ENCODE measurements at places on chromosomes 2 and 18.
A peak's percentile ranks its signal among the peaks of the same experiment; 100 is the strongest.

DNA sequence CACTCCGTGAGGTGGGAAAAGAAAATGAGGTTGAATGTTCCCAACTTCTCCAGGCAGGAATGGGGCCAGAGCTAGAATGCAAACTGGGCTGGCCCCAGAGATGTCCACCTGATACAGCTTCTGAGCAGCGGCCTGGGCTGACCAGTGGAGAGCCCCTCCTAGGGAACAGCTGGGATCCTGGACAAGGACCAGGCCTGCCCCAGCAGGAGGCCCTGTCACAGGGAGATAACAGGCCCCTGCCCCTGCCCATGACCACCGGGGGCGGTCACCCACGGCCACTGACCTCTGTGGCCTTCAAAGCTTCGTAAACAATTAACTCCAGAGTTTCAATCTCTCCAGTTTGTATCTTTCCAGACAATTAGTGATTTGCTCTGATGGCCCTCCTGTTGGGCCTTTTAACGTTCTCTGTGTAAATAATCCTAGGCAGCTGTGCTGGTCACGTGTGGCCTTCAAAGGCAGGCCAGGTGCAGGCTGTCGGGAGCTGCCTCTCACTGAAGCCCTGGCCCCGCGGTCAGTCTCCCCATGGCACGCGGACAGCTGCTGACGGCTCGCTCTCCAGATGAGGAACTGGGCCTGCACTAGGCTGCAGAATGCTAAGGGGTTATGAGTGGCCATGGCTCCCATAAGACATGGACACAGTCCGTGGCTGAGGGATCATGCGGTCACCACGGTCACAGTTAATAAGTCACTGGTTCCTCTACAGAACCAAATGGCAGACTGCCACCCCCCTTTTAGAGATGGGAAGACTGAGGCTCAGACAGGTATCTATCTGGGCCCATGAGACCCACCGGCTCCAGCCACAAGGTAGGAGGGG is 9.2 kb downstream of the HS6ST1 start:
- DNase-seq = peak; percentile 92

GRCh38 chr2:196987649-196988364 is 61.3 kb upstream of the PGAP1 start:
- peak; percentile 92 for DNase-seq

GRCh38 chr2:171541202-171541887 is 19.1 kb downstream of the CYBRD1 start:
- peak; percentile 68 for DNase-seq

GRCh38 chr2:232524771-232525170 is 1.2 kb upstream of the CHRND start:
- DNase-seq = no peak

DNA sequence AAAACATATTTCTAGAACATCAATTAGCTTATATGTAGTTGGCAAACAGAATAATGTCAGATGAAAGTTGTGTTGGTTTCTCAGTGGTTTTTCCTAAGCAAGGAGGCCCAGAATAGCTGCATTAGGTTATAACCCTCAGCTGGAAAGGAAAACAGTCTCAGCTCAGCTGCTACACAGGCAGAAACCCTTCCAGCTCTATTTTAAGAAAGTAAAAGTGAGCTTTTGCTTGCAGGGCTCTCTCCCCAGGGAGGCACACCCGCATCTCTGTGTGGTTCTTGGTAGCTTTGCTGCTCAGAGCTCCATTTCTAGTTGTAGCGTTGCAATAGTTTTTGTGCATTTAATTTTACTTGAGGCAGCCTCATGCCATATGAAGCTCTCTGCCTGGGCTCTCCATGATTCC is 54.6 kb downstream of the PIKFYVE start:
- DNase-seq = no peak

DNA sequence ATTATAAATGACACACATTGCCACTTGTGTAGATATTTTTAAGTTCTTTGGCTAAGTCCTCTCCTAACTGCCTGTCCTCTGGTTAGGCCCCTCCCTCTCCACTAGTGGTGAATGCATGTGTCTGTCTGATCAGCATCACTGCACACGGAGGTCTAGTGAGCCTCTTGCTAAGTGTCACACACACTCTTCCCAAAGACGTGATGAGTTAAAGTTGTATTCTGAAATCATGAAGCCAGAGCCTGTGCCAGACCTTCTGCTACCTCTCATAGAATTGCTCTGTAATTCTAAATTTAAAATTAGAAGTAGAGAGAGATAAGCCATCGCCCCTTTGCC is 41.3 kb downstream of the RALB start:
- DNase-seq = no peak

DNA sequence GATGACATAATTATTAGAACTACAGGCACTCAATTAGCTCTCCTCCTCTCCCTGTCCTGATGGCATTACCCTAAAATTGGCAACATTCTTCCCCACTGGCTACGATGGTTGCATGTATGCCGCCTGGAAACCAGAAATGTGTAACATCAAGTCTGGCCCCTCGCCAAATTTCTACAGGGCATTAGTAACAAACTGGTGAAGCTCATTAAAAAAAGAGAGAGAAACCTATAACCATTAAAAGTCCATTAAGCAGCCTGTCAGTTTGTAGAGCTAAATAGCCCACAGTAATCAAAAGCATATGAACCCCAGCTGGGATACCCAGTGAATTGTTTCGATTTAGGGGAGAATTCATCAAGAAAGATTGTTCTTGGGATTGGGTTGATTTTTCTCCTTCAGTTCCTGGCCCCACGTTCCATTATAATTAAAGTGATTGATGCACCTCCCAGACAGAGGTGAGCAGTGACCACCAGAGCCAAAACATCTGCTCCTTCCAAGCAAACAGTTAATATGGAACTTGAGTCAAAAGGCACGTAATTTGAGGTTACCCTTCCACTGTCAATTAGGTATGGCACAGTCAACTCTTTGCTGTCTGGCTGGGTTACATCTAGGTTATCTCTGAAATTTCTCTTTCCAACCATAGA is 208.6 kb downstream of the C1D start:
- DNase-seq = no peak

DNA sequence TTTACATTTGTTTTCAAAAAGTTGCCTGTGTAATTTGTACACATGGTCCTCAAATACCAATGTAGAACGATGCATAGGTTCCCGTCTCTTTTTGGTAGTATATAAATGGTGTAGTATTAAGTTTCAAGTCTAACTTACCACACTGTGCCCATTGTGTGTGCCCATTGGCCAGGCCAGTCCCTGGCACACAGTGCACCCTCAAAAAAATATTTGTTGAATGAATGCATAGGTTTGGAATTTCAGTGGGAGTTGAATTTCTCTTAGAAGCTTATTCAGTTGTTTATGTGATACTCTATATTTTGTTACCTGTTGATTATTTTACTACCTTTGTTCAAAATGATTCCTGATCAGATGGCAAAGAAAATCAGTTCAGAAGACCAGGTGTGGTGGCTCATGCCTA is 30.1 kb downstream of the IDH1 start:
- DNase-seq = no peak

DNA sequence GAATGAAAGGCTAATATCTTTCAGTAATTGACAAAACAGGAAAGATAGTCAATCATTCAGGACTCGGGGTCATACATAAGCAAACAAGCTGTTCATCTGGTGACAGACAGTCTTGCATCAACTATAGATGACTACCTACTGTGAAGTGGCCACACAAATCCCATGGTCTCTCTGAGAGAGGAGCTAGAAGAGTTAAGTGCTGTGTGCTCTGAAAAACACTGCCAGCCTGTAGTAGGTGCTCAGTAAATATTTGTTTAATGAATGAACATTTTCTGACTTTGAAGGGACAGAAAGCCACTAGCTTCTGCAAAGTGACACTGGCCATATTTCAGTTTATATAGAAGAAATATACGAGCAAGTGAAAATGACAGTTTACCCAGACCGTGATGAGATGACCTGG is 184.0 kb upstream of the CHAC2 start:
- peak; percentile 89 for DNase-seq

DNA sequence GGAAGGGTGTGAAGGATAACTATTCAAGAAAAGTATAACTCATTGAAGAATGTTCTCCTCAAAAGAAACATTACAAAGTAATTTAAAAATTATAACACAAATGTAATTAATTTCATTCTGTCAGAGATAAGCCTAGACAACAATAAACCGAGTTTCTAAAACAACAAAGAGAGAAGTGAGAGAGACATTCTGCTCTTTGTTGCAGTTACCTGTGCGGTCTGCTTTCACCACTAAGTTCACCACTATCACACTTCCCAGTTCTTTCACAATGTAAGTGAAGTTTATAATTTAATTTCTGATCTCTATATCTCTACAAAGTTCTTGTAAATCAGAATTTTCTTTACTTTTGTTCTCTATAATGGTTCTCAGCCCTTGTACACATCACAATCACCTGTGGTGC is 76.3 kb upstream of the FRZB start:
- DNase-seq = no peak

DNA sequence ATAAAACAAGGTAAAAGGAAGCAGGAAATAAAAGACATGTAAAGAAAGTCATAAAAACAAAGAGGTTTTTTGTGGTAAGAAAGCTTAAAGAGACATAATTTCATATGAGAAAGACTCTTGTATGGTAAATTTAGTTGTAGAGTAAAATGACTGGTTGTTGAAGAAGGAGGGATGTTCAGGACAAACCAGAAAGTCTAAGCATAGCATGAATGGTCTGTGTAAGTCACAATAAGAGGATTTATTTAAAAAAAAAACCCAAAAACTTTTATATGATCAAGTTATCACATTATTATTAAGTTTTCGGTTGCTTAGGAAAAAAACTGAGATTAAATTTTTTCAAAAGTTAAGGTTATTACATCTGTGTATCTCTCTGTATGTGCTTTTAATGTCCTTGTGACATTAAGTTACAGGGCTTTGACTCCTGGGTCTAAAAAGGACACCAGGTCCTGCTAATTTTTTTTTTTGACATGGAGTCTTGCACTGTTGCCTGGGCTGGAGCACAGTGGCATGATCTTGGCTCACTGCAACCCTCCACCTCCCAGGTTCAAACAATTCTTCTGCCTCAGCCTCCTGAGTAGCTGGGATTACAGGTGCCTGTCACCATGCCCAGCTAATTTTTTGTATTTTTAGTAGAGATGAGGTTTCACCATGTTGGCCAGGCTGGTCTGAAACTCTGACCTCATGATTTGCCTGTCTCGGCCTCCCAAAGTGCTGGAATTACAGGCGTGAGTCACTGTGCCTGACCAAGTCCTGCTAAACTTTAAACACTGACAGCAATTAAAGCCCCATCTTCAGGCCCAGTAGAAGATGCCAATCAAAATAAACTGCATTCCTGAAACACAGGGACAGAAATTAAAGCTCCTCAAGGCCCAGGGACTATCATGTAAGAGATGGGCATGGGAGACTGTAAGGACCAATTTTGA is 14.2 kb upstream of the OXER1 start:
- peak; percentile 9 for DNase-seq

DNA sequence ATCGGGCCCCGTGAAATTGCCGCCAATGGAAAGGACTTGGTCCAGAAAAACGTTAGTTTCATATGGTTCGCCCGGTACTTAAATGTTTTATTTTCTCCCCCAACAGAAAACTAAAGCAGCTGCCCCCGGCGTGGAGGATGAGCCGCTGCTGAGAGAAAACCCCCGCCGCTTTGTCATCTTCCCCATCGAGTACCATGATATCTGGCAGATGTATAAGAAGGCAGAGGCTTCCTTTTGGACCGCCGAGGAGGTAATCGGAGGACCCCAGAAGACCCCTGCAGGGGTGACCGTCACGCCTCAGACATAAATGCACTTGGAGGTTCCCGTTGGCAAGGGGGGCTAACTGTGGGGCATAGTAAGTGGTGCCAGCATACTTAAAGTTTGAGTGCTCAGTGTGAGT is 742 bp downstream of the RRM2 start:
- DNase-seq = peak; percentile 38

DNA sequence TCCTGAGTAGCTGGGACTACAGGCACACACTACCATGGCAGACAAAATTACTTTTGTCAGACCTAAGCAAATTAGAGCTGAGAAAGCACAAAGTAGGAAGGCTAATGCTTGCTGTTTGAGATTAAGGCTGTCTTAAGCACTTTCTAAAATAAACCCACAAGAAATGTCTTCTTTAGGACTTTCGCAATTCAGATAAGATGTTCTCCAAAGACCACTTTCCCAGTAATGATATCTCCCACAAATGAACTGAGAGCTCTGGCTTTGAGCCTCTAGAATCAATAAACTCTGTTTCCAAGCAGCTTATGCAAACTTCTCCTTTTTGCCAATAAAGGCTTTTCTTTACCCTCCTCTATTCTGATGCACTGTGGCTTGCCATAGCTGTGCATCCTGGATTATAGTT is 32.0 kb upstream of the GALNT1 start:
- no peak for DNase-seq

DNA sequence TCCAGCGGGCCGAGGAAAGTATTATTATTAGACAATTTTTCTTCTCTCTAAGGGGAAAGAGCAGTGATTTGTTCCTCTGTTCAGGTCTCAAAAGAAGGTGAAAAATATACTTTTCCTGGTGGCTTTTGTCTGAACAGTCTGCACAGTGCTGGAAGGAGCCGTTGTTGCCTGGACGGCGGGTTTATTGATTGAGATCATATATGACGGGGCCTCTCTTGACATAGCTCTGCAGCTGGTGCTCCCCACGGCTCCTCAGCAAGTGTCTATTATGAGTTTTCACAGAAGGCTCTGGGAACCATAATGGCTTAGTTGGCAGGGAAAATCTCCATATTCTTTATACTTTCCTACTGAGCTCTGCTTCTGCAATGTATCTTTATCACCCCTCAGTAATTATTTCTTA is 42.9 kb downstream of the FSHR start:
- no peak for DNase-seq

- DNase-seq = no peak
Observed at GRCh38 chr2:113112871-113113270, 14.5 kb upstream of the IL1RN start.

DNA sequence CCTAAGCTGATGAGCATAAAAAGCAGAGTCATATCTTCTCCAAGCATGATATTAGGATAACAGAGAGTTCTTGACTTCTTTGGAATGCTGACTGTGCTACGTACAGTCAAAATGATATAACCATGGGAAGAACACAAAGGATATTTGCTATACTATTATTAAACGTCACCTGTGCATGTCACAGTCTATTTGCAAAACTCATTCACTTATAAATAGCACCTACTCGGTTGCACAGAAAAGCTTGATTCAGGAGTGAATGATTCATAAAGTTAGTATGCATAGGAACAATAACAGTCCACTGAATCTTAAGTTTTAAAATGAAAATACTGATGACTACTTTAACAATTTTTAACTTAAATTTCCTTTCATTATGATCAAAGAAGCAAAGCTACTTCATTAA is 83.3 kb downstream of the SP3 start:
- DNase-seq = peak; percentile 88

DNA sequence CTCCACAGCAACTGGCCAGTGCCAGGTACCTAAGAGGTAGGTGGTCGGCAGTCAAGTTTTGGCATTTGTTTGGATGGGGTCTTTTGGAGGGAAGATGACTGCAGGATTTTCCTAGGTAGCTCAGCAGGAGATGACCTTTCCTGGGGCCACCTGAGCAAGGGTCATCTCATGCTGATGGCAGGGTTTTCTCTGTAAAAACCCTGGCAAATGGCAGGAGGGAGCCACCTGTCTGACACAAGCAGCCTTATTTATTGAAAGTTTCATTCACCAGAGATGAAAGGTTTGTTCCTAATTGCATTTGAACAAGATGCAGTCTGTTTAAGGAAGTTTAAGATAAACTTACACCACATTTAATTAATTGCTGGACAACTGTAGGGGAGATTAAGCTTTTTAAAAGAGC is 31.6 kb upstream of the ACAA2 start:
- DNase-seq = no peak
